NCI-H748 treated with DMSO at 0.1 percent for 48 hours (cell line): ENCODE measurements at places on chromosomes 12 and 14.

DNA sequence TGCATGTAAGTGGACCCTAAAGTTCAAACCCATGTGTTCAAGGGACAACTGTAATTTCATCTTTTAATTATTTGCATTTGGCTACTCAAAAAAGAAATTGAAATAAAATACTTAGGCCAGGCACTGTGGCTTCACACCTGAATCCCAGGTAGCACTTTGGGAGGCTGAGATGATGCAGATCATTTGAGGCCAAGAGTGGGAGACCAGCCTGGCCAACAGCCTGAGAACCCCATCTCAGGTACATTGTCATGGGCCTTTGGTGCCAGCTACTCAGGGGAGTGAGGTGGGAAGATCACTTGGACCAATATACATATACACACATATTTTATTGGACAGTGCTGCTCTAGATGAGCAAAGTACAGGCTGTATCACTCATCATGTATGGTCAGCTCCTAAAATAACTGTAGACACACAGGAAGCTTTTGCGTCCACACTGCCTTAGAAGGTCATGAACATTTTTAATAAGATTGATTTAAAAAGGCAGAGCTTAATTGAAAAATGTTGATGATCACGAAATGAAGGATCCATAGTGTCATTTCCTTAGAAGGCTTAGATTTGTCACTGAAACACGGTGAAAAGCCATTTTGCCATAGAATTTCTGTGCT is 2.5 kb upstream of the ZCCHC8 start:
- DNase-seq, result no peak

DNA sequence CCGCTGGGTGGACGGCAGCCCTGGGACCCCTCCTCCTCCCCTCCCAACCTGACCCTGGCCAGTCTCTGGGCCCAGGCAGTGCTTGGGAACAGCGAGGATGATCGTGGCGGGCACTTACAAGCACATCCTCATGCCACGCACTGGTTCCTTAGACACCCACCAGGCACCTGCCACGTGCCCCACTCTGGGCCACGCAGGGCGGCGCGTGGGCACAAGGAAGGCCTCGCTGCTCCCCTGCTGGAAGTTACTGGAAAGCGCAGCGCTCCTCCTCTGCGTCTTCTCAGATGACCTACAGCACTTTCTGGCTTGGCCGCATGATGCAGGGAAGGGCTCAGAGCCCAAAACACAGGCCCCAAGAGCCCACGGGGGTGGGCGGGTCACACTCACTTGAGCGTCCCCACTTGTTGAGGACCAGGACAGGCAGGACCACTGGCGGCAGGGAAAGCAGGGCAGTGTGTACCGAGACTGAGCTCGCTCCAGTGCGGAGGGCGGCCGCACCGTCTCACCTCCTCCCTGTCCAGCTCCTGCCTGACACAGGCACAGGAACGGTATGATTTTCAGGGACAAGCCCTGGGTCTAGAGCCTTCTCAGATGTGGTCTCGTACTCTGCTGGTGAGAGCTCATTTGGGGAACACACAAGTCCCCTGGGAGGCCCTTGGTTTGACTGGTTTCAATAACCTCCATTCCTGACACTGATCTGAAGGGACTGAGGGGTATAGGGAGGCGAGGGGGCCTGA is 128.3 kb upstream of the EVL start:
- no peak for DNase-seq

- DNase-seq, result no peak
Measured at GRCh38 chr12:68733661-68734071, 12.3 kb upstream of the SLC35E3 start.

- DNase-seq, result no peak
Measured at GRCh38 chr14:74465335-74465734, 27.8 kb downstream of the NPC2 start.

DNA sequence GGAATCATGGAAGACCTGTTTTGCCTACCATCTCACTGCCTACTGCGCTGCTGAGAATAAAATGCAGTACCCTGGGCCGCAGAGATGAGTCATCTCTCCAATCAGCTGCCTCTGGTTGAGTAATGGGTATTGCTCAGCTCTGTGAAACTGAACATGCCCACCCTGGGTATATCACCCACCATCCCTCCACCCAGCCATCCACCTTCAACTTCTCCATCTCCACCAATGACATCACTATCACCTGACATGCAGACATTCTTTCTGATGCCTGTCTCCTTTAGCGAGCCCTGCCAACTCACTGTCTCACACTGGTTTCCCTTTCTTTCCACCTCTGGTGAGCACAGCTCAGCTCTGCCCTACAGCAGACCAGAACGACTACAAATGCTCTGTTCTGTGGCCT is 33.6 kb downstream of the E2F7 start:
- DNase-seq, result no peak
